Endothelial cell (in vitro differentiated cells): ENCODE measurements at places on chromosomes 1 and 21. TPM values are rescaled to one million over a fixed set of nuclear protein-coding genes. Genes with fewer than 3 reads are reported as not detected.

DNA sequence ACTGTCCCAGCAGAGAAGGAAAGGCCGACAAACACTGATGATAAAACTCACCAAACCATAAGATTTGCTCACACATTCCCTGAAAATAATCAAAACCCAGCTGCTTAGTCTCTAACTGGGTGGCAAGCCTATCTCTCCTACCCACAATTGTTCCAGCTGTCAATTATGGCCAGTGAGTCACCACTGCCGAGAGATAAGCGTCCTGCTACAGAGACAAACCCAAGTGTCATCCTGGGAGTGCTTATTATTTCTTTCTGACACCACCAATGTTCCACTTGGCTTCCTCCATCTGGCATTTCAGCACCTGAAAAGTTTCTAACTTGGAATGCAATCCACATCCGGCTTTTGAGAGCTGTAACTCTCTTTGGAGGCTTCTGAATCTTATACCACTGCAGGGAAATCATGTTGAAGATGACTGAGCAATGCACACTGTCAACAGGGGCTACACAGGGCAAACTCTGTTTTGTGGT lies 51.5 kb upstream of the VAV3 start:
- H3K4me1 ChIP-seq, result peaks cover 8% of the 10 kb centered on the region
- peaks cover 3% of the 10 kb centered on the region for H3K27me3 ChIP-seq
- H3K27ac ChIP-seq, result peak overlapping the region; percentile 22
- no peak for DNase-seq
- H3K36me3 ChIP-seq, result peaks cover 5% of the 10 kb centered on the region

GRCh38 chr1:178490136-178490535 lies 6.6 kb downstream of the CLEC20A start:
- H3K4me3 ChIP-seq, result no peak overlapping the region
- H3K36me3 ChIP-seq, result peaks cover 16% of the 10 kb centered on the region
- peaks cover 18% of the 10 kb centered on the region for H3K27me3 ChIP-seq
- no peak for DNase-seq

DNA sequence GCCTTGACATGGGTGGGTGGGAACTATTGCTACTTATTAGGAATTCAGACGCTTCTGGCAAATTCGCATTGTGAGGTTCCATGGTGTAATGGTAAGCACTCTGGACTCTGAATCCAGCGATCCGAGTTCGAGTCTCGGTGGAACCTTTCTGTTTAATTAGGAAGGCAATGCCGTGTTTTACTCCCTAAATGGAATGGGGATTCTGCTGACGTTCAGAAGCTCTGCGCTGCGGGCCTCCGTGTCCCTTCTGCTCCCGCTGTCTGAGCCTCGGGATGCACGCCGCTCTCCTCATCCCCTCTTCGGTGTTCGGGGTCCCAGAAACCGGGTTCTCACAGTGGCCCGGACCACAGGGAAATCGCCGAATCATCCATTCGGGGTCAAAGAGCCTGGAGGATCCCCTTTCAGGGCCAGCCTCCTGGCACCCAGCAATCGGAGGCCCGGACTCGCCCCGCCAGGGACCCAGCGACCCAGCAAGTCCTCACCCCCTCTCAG lies 280.3 kb downstream of the FAM72C start:
- no peak for DNase-seq
- H3K27me3 ChIP-seq, result peaks cover 1% of the 10 kb centered on the region
- no peak overlapping the region for H3K4me3 ChIP-seq

DNA sequence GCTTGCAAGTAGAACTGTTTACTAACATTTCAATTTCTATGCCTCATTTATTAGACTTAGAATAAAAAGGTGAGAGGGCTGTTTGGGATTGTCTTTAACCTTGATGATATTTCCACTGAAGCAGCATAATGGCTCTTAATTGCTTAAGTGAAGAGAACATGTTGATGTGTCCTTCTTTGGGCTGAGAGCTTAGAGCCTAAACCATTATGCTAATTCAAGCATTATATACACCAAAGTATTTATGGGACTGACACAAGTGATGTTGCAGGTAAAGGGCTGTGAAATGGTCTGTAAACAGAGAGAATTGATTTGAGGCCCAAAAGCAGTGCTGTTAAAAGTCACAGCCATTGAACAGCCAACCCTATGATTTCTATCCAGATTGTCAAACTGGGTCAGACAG lies 113.9 kb downstream of the ATG4C start:
- no peaks in the 10 kb centered on the region for H3K27me3 ChIP-seq
- no peak for DNase-seq
- no peak overlapping the region for H3K4me3 ChIP-seq
- no peaks in the 10 kb centered on the region for H3K4me1 ChIP-seq
- no peak overlapping the region for H3K27ac ChIP-seq

DNA sequence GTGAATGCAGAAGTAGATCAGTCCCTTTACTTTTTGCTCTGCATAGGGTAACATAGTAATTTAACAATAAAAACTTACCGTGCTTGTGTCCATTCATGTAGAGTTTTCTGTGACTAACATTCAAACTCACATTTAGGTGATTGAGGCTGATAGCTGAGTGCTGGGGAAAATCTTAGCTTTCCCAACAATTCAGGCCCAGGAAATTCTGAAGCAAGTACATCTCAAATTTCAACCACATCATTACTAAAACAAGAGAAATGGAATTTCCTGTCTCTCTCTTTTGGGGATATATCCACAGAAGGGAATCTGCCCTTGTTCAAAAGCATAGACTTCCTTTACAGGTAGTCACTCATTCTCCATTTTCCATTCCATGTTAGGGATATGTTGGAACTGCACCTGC lies 33.1 kb upstream of the C1orf146 start:
- H3K36me3 ChIP-seq, result peaks cover 3% of the 10 kb centered on the region
- H3K4me3 ChIP-seq, result no peak overlapping the region
- H3K4me1 ChIP-seq, result peaks cover 15% of the 10 kb centered on the region
- peak overlapping the region; percentile 70 for H3K27ac ChIP-seq
- no peak for DNase-seq

DNA sequence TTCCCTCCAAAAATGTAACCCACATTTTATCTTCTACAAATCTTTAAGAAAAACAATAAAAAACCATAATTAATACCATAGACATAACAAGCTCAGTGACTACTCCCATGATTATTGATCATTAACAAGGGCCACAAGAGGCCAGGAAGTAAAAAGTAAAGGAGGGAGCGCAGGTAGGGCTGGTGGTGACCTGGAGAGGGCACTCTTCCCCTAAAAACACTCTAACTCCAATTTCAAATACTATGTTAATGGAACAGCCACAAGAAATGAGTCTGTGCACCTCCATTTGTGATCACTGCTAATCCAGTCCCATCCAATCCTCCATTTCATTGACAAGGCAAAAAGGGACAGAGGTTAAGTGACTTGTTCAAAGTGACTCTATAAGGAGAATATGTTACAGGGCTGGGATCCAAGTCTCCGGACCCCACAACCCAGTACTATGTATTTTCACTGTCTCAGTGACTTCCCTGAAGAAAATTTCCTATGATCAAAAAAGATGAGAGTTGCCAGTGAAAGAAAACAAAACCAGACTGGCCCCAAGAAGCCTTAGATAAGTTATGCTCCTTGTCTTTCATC lies 41.2 kb upstream of the CFAP298 start:
- H3K27me3 ChIP-seq, result no peaks in the 10 kb centered on the region
- peaks cover 4% of the 10 kb centered on the region for H3K4me1 ChIP-seq
- peak; percentile 21 for DNase-seq
- H3K4me3 ChIP-seq, result no peak overlapping the region

GRCh38 chr1:232872284-232872683 lies 67.1 kb downstream of the MAP10 start:
- H3K4me3 ChIP-seq, result no peak overlapping the region
- H3K27ac ChIP-seq, result no peak overlapping the region
- no peaks in the 10 kb centered on the region for H3K36me3 ChIP-seq
- no peaks in the 10 kb centered on the region for H3K4me1 ChIP-seq
- no peak for DNase-seq
- peaks cover 3% of the 10 kb centered on the region for H3K27me3 ChIP-seq

DNA sequence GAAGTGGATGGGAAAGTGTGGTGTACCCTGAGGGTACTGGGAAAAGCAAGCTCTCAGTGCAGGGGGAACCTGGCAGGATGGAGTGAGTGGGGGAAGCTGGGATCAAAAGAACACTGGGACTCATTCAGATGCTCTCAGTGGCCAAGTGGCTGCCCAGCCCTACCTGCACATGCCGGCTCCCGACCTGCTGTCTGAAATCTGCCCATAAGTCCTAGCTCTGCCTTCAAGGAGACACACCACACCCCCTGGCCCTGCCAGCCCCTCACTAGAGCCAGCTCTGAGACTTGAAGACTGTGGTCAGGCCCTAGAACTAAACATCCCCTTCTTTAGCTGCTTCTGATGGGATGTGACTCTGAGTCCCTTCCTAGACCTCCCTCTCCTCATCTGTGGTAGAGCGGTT lies 2.2 kb downstream of the TMEM54 start:
- no peak overlapping the region for H3K27ac ChIP-seq
- DNase-seq, result no peak
- no peaks in the 10 kb centered on the region for H3K36me3 ChIP-seq
- peaks cover 15% of the 10 kb centered on the region for H3K27me3 ChIP-seq
- no peak overlapping the region for H3K4me3 ChIP-seq

GRCh38 chr1:67780637-67781036 lies 52.6 kb downstream of the GNG12 start:
- DNase-seq, result no peak
- H3K36me3 ChIP-seq, result peaks cover 3% of the 10 kb centered on the region
- no peak overlapping the region for H3K27ac ChIP-seq
- no peaks in the 10 kb centered on the region for H3K4me1 ChIP-seq
- H3K27me3 ChIP-seq, result peaks cover 2% of the 10 kb centered on the region
- no peak overlapping the region for H3K4me3 ChIP-seq

DNA sequence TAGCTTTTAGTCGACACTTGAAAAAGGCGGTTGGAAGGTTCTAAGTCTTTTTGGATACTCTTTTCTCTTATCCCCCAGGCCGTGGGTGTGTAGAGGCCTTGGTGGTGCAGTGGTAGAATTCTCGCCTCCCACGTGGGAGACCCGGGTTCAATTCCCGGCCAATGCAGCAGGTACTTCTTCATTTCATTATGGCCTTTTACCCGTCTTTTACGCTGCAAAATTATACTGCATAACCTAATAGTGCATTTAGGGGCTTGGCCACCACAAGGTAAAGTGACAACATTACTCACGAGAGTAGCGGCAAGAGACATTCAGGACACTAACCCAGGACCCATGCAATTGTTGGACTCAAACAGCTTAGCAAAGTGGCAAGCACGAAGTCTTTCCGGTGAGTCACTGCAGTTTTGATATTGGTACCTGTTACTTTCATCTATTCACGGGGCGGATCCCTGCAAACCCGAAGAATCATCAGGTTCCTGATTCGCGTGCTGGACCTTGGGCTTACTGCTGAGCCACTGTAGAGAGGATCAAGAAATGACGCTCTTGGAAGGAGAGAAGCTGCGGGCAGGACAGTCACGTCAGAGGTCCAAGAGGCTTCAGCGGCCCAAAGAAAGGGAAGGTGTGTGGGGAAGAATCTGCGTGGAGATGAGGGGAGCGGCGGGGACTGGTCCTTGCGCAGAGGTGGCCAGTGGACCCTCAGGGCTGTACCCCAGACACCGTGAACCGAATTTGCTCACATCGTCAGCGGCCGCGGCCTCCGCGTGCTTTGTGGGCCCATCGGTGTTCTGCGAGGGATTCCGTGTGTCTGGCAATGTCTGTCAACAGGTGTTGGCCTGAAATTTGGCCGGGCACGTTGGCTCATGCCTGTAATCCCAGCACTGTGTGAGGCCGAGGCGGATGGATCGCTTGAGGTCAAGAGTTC lies 12.9 kb upstream of the RNU1-4 start:
- DNase-seq, result peak; percentile 62
- H3K36me3 ChIP-seq, result no peaks in the 10 kb centered on the region
- no peak overlapping the region for H3K4me3 ChIP-seq
- H3K27ac ChIP-seq, result no peak overlapping the region

DNA sequence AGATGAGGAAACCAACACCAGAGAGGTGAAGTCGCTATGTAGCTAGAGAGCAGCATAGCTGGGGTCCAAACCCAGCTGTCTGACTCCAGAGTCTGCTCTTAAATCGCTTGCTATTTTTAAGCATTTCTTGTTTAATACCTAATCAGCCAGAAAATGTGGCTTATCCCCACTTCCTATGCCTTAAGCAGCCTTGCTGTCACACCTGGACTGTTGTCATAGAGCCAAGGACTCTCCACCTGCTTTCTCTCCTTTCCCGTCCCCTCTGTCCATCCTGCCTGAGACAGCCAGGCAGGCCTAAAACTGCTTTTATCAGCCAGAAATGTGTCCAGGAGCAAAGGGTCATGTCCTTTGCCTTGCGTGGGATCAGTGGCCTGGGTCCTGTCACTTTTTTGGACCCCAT lies 28.3 kb upstream of the EPHA8 start:
- H3K4me3 ChIP-seq, result no peak overlapping the region
- H3K36me3 ChIP-seq, result peaks cover 1% of the 10 kb centered on the region
- H3K27ac ChIP-seq, result no peak overlapping the region

GRCh38 chr1:44031252-44032169 lies at the start of gene SLC6A9:
Gene SLC6A9, minus strand, starts transcription at chr1:44031462. Its CDS starts 7,185 bp downstream, at chr1:44024277.
- peaks cover 5% of the 10 kb centered on the region for H3K36me3 ChIP-seq
- H3K4me3 ChIP-seq, result peak within 1 kb of the TSS; percentile 90
- peaks cover 17% of the 10 kb centered on the region for H3K27me3 ChIP-seq
- H3K4me1 ChIP-seq, result peaks cover 30% of the 10 kb centered on the region
- DNase-seq, result peak; percentile 24

The HSF2BP gene
- total RNA-seq, result 2.3 TPM

The E2F2 gene
- total RNA-seq, result 0.69 TPM

The MMEL1 gene
- not detected for total RNA-seq

The GBP3 gene
- 0.36 TPM for total RNA-seq

The DCST1 gene
- not detected for total RNA-seq
